GM10248 (cell line): ENCODE measurements at places on chromosomes 2 and 18.

GRCh38 chr18:24228667-24229041 is 89.8 kb downstream of the CABYR start:
- DNase-seq, result no peak

GRCh38 chr2:127103243-127104165 is 3.5 kb downstream of the BIN1 start:
- no peak for DNase-seq

GRCh38 chr2:197124639-197125390 is 185.8 kb downstream of the ANKRD44 start:
- DNase-seq, result no peak

DNA sequence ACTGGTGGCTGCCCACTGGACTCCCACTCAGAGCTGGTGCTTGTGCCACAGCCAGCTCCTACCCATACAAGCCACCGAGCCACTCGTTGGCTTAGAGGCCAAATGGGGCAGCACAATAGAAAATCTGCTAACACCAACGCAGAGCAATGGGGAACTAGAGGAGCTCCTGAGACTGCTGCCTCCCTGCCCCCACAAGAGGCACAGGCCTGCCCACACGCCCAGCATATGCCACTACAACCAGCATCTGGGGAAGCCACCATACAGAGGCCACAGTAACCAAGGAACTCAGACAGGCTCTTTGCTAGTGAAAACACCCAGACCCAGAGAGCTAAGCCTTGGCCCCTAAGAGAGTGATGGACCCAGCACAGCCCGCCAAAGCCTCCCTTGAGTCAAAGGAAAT is 231.2 kb upstream of the RAB6C start:
- DNase-seq, result no peak

DNA sequence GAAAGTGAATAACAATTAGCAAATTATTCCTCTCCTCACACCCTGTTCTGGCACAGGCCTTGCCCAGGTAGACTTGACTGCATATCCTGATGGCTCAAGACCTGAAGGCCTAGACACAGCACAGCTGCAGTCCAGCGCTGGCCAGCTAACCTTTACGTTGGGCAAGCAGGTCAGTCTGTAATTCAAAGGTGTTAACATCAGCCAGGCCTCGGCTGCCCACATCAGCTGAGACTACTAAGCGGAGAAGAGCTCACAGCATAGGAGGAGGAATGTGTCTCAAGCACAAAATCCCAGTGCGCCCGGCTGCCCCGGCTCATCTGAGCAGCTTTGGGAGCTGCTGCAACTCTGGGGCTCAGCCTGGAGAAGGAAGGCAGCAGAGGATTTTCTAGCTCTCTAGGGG is 33.5 kb upstream of the OTOF start:
- no peak for DNase-seq

- DNase-seq, result no peak
Observed at GRCh38 chr2:178912416-178913048, 105.3 kb upstream of the TTN start.

DNA sequence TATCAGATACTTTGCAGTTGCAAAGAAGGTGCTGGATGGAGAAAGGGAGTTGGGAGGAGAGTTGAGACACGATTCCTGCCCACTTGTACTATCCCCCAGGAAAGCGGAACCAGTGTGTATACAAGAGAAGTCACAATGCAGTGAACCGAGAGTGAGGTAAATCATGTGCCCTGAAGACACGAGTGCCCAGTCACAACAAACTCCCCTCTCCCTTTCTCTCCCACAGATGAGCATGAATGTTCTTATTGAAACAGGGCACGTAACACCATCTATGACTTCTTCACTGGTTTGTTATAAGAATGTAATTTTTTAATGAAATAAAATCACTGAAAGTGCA is 155.7 kb downstream of the IRS1 start:
- DNase-seq, result no peak

DNA sequence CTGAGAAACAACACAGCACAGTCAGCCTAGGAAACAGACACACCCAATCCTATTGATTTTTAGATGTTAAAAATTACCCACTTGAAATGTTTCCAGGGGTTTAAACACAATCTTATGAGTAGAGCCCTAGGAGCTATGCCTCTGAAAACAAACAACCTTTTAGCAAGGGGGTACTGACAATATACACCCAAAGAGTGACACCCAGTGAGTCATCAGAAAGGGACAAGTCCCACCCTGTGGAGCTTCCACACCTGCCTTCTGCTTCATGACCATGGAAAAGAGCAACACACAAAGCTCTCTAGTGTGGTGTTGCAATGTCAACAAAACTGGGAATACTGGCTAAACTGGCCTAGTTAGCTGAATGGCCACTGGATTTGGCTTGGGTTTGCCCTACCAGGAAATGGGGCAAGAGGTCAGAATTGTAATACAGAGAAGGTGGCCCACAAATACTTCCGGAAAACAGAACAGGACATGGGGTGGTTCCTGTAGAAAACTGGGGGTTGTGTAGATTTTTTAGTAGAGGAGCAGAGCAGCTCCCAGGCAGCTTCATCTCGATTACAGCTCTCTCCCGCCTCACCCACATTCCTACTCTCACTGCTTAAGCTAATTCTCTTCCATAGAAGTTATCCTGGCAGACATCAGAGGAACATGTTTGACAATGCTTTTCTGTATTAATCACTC is 98.2 kb downstream of the GAREM1 start:
- DNase-seq, result no peak

- no peak for DNase-seq
Observed at GRCh38 chr2:156472686-156473085, 36.5 kb downstream of the GPD2 start.

DNA sequence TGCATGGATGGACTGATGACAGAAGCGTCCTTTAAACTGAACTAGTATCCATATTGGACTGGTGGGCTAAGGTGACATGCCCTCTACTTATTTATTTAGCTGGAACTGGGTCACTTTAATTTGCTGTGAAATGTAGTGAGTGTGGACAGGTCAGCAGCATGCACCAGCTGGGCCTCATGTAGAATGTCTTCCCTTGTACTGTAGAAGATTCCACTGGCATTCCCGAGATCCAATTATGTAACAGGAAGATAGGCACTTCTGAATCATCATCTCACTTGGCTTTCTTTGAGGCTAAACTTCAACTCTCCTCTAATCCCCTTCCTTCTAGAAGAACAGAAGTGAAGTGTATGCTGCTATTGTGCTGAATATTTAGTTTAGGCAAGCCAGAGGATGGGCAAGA is 296.2 kb downstream of the SLC8A1 start:
- DNase-seq, result no peak

GRCh38 chr18:77132369-77133050 is at the start of gene MBP:
MBP (minus strand) TSS chr18:77132783; CDS start chr18:77105261, 27,522 bp downstream.
- peak; percentile 83 for DNase-seq

DNA sequence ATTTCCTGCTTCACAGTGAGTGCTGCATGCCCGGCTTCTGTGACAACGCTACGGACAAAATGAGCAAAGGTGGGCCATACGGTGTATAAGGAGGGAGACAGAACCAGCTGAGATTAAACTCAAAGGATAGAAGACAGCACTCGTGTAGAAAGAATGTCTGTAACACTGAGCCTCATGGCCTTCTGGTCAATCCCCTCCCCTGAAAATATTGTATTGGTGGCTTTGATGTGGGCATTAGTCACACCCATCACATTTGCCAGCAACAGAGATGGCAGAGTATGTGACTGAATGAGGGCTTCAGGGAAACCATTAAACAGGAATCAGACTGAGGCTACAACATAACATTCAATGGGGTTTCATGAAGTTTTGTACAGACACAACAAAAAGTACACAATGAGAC is 287.8 kb upstream of the CCDC68 start:
- no peak for DNase-seq

DNA sequence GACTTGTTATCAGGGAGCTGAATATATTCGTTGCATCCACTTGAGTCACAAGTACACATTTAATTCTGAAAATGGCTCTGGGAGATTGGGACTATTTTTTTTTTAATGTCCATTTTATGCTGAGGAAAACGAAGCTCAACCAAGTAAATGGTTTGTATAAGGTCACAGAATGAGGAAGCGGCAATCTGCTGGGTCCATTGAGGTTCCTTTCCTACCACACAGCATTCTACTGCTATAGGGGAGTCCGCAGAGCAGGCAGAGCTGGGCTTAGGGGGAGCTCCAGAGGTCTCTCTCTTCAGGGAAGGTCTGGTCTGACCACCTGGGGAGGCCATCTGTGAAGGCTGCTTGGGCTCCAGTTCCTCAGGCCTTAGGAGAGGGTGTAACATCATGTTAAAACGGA is 77.9 kb downstream of the MCFD2 start:
- no peak for DNase-seq

DNA sequence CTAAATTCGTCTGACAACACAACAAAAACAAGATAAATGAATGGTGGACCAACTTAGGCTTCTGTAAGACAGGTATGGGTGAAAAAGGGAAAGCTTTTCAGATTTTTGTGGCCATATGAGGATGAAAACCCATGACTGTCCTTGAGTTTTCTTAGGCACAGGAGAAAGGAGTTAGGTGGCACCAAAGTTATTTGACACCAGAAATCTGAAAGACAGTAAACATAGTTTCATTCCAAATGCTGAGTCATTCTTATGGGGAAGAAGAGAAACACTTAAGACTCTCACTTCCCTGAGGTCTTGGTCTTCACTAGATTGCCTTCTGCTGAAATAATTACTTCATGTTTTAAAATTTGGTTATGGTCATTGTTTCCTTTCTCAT is 5.2 kb upstream of the GPD2 start:
- DNase-seq, result peak; percentile 64

DNA sequence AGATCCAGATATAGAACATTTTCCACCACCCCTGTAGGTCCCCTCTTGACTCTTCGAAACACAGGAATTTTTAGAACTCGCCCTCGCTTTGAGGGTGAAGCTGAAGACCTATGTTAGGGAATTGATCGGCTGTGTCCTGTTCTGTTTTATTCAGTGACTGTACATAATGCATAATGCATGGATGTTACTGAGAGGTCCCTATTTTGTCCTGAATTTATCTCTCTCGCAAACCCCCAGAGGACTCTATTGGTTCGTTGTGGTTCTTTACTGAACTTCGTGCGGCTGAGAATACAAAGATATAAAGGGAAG is 431 bp upstream of the EIF5B start:
- DNase-seq, result no peak

- DNase-seq, result no peak
Observed at GRCh38 chr2:8609357-8609811, 72.5 kb upstream of the ID2 start.

- DNase-seq, result no peak
Observed at GRCh38 chr2:46339200-46339599, 42.0 kb downstream of the EPAS1 start.

DNA sequence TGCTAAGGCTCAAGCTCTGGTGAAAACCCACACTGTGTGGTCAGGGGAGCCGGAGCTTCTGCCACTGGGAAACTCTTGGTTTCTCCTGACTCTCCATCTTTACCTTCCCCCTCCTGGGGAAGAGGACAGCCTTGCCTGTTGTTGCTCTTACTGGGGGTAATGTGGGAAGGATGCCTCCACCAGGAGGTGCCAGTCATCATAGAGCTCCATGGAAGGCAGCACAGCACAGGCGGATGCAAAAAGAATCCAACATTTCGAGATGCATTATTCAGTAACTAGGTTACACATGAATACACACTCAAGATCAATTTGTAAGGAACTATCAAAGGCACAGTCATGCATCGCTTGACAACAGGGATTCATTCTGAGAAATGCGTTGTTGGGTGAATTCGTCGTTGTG is 322.6 kb downstream of the AFF3 start:
- DNase-seq, result no peak

DNA sequence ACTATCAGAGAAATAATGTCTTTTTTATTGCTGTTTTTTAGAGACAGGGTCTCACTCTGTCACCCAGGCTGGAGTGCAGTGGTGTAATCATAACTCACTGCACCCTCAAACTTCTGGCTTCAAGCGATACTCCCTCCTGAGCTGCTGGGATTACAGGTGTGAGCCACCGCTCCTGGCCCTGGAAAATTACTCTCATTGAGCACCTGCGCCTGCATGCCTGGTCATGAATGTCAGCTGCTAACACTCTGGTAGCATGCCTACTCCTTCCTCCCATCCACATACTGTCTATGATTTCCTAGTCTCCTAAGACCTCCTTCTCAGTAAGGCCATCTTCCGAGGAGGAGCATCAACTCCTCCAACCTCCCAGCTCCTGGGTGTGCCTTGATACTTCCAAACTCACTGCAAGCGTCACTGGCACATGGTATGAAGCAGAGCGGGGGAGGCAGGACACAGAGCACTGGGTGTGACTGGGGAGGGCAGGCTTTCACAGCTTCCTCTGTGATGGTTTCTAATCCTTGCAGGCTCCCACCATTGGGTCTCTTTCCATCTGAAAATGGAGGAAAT is 1.6 kb upstream of the MAP2 start:
- DNase-seq, result no peak

DNA sequence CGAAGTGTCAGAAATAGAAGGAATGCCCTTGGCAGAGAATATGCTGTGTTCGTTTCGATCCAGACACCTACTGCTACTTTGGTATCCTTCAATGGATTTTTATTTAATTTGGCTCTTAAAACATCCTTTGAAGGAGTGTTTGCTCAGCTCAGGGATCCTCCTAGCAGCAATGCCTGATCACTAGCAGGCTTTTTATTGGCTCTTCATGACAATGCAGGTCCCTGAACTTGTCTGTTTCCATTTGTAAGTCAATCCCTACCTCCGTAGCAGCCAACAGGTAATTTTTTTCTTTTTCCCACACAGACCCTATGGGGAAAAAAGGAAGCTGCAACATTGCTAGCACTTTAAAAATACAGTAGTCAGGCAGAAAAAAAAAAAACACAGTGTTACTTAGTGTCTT is 366.2 kb upstream of the LRRTM1 start:
- no peak for DNase-seq

- DNase-seq, result no peak
Observed at GRCh38 chr18:78073275-78073674, 823.6 kb downstream of the GALR1 start.

DNA sequence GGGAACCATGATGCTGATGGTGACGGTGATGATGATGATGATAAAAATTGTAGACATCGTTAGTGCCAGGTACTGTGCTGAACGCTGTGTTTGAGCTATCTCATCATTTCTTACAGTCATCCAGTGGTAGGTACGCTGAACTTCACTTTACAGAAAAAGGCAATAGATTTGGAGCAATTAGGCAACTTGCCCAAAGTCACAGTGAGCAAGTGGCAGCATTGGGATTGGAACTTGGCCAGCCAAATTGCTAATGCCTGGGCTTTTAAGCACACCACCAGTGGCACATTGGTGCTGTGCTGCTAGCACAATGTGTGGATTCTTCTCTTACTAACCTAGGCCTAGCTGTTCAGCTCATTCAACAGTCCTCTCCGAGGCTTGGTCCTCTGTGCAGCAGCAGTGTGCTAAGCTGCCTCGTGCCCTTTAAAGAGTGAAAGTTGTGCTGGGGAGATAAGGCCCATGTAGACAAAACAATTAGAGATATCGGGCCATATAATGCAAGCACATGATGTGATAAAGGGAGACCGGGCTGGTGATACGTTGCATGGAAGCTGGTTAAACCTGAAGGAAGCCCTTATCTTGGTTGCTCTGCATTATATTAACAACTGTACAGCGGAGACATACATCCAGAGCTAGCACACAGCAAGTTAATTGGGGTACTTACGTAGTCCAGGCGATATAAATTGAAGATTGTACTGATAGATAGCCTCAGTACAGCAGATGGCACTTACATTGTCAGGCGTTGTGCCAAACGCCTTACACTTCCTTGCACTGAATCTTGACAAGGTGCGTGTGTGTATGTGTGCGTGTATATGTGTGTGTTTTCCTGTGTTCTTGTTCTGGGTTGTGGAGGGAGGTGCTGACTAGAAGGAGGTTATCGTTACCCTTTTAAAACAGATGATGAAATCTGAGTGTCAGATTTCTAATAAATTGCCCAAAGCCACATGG is 28.4 kb downstream of the HK2 start:
- DNase-seq, result no peak

GRCh38 chr18:44852818-44853217 is 172.1 kb downstream of the SETBP1 start:
- no peak for DNase-seq

GRCh38 chr2:178119179-178119922 is 7.1 kb downstream of the RBM45 start:
- no peak for DNase-seq
